Ascending aorta (tissue), 2 donors: ENCODE measurements at places on chromosomes 1 and 21. TPM values are rescaled to one million over a fixed set of nuclear protein-coding genes. Genes with fewer than 3 reads are reported as not detected.
A peak's percentile ranks its signal among the peaks of the same experiment; 100 is the strongest.

Gene OR2AK2
- total RNA-seq = not detected

DNA sequence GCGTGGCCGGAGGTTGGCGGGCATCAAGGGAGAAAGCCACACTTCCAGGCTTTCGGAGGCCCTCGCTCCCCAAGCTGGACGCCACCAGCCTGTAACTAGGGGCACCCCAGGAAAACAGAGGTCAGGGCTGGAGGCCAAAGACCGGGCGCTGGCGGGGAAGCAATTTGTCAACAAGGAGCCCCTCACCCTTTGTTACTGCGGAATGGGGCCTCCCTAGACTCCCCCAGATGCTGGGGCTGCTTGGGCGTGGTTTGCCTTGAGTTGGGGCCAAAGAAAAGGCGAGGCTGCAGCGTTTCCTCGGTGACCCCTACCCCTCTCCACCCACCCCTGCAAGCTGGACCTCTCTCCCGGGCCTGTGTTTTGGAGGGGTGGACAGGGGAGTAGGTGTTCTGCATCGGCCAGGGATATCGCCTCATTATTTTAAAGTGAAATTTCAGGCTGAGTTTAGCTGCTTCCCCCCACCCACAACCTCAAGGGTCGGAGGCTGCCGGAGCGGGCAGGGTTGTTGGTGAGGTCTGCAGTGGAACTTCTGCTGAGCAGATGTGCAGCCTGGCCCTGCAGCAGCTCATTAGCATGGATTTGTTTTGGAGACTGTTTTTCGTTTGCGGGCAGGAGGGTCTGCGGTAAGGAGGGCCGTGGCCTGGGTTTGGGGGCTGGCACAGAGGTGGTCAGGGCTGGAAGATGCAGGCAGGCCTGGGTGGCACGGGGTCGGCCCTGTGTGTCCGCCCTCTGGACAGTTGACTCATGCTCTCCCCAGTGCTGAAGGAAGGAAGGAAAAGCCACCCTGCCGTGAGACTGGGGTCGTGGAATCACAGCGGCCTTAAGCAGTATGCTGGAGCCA lies 1.5 kb downstream of the NBL1 start:
- H3K27ac ChIP-seq = peak overlapping the region; percentile 90
- H3K36me3 ChIP-seq = no peaks in the 10 kb centered on the region
- DNase-seq = no peak
- peaks cover 22% of the 10 kb centered on the region for H3K4me1 ChIP-seq
- H3K27me3 ChIP-seq = no peaks in the 10 kb centered on the region

DNA sequence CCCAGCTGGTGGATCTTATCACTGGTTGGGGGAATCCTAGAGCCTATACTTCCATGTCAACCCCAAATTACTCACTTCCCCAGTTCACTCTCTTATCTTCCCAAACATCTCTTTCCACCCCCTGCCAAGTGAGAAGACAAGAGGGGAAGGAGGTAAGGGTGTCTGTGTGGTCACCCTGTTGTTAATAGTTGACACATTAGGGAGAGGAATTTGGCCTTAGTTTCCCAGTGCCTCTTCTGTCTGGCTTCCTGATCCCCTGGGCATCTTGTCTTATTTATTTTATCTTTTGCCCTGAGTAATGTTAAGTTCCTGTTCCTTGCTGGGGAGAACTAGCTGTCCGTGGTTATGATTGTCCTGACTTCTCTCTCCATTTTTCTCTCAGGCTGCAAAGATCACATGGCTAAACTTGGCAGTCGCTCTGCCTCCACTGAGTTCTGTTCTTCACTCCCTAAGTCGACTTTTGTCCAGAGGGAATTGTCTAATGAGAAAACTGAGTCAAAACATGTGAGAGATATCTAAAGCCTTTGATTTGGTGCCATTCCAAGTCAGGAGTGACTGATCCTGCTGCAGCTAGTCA lies 157.1 kb upstream of the SYT6 start:
- no peak overlapping the region for H3K4me3 ChIP-seq
- no peak overlapping the region for H3K27ac ChIP-seq
- DNase-seq = no peak
- H3K27me3 ChIP-seq = no peaks in the 10 kb centered on the region
- no peaks in the 10 kb centered on the region for H3K36me3 ChIP-seq

Gene FAM76A
- total RNA-seq = 3.4 TPM

- no peaks in the 10 kb centered on the region for H3K4me1 ChIP-seq
- peak overlapping the region; percentile 45 for H3K27ac ChIP-seq
- no peak for DNase-seq
- peaks cover 24% of the 10 kb centered on the region for H3K36me3 ChIP-seq
- H3K27me3 ChIP-seq = no peaks in the 10 kb centered on the region
Measured at GRCh38 chr1:224427346-224427745, 7.3 kb downstream of the WDR26 start.
